ENCODE measurements at places on chromosomes 6 and 20.

DNA sequence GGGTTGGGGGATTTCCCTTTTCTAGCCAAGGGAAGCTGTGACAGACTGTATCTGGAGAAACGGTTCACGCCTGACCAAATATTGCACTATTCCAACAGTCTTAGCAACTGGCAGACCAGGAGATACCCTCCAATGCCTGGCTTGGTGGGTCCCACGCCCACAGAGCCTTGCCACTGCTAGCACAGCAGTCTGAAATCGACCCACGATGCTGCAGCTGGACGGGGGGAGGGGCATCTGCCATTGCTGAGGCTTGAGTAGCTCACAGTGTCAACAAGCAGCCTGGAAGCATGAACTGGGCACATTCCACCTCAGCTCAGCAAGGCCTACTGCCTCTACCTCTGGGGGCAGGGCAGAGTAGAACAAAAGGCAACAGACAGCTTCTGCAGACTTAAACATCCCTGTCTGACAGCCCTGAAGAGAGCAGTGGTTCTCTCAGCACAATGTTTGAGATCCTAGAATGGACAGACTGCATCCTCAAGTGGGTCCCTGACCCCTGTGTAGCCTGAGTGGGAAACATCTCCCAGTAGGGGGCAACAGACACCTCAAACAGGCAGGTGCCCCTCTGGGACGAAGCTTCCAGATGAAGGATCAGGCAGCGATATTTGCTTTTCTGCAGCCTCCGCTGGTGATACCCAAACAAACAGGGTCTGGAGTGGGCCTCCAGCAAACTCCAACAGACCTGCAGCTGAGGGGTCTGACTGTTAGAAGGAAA is 89.9 kb upstream of the ECI2 start:
- no peak for DNase-seq

- DNase-seq = no peak
Observed at GRCh38 chr20:51335329-51335841, 207.1 kb downstream of the NFATC2 start.

DNA sequence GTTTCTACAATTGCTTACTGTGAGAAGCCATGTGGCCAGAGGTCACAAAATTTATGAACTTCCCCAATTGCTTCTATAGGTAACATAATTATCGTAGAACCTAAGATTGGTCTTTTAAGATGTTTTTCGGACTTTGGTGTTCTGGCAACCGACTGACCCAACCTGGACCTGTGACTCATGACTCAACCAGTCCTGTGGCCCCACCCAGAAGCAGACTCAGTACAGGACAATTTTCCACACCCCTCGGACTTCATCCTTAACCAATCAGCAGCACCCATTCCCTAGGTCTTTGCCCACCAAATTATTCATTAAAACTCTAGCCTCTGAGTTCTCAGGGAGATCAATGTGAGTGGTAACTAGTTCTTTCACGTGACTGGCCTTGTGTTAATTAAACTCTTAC is 26.4 kb upstream of the AKAP12 start:
- no peak for DNase-seq

DNA sequence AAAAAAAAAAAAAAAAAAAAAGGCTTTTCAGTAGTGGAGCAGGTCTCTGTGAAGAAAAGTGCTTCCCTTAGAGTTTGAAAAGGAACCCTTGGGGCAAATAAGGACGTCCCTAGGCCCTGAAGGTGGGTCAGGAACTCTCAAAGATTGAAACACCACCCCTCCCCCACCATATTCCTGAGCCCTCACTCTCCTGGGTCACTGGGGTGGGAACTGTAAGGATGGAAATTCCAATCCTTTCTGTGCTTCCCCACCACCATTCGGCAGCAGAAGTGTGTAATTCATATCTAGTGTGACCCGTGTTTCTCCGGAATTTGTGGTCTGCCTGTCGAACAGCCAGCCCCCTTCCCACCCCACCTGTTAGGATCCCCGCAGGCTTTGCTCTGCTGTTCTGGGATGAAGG is 12.3 kb downstream of the CDYL start:
- DNase-seq = no peak

- no peak for DNase-seq
Observed at GRCh38 chr20:15895560-15896084, 677.6 kb downstream of the KIF16B start.

- no peak for DNase-seq
Observed at GRCh38 chr6:52545406-52546119, 31.3 kb downstream of the TRAM2 start.

DNA sequence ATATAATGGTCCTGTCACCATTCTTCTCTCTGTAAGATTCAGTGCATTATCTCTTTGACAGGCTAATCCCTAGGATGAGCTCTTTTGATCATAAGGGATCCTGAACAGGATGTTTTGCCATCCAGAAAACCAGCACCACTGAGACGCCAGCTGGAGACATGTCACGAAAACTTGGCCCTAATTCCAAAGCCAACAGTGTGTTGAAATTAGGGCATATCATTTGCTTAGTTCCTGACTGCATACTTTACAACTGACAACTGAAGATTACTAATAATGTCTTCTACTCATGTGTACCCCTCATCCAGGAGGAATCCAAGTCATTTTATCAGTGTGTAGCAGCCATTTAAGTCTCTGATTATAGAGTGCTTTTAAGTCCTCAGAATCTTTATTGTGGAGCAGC is 243.6 kb downstream of the KCNQ5 start:
- no peak for DNase-seq

- DNase-seq = no peak
Observed at GRCh38 chr6:155215906-155216305, 47.9 kb upstream of the CLDN20 start.

DNA sequence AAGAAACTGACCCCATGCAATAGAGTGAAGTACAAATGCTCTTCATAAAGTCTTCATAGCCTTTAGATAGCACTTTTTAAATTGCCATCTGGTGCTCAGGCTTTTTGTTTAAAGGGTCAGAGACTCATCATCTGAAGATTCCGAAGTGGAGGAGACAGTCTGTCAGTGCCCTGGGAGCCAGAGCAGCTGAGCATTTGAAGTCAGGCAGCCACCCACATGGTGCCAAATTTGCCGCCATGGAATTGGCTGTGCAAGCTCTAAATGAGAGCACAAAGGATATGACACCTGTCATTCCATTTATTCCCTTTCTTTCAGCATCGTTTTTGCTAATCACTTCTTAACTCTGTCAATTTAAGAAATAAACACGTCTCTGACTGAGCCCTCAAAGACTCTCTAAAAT is 32.8 kb upstream of the CEP162 start:
- DNase-seq = no peak

GRCh38 chr6:17494177-17494576 is 100.8 kb downstream of the CAP2 start:
- DNase-seq = no peak

GRCh38 chr6:79574630-79575225 is 37.5 kb upstream of the LCA5 start:
- no peak for DNase-seq

DNA sequence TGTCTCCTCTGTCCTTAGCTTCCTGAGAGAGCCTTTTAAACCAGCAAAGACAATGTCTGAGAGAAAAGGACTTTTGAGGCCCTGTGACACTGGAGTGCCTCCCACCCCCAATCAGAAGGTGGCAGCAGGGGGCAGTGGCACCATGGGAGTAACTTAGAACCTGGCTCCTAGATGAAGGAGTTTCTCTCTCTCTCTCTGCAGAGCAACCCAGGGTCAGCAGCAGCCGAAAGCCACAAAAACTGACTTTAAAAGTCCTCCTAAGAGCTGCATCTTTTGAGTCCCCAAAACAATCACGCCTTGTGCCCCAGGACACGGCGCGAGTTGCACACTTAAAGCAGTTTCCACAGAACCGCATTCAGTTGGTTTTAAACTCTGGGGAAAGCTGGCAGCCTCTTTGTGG is 5.3 kb upstream of the TCP11 start:
- DNase-seq = no peak

- peak; percentile 20 for DNase-seq
Observed at GRCh38 chr6:37433657-37434271, 743 bp downstream of the CMTR1 start.

DNA sequence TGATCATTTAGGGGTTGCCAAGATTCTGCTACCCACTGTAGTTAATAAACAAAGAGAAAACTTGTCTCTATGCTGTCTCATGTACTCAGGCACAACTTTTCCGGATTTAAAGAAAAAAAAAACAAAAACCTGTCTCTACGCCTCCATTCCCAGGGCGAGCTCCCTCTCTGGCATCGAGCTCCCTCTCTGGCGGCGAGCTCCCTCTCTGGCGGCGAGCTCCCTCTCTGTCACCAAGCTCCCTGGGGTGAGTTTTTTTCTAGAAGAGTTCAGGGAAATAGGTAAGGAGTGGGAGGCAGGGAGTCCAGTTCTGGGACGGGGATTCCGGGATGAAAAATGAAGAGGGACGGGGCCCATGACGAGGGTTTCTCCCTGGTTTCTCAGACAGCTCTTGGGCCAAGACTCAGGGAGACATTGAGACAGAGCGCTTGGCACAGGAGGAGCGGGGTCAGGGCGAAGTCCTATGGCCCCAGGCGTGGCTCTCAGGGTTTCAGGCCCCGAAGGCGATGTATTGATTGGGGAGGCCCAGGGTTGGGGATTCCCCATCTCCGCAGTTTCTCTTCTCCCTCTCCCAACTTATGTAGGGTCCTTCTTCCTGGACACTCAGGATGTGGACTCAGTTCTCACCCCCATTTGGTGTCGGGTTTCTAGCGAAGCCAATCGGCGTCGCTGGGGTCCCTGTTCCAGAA is 16.5 kb upstream of the HLA-A start:
- no peak for DNase-seq

DNA sequence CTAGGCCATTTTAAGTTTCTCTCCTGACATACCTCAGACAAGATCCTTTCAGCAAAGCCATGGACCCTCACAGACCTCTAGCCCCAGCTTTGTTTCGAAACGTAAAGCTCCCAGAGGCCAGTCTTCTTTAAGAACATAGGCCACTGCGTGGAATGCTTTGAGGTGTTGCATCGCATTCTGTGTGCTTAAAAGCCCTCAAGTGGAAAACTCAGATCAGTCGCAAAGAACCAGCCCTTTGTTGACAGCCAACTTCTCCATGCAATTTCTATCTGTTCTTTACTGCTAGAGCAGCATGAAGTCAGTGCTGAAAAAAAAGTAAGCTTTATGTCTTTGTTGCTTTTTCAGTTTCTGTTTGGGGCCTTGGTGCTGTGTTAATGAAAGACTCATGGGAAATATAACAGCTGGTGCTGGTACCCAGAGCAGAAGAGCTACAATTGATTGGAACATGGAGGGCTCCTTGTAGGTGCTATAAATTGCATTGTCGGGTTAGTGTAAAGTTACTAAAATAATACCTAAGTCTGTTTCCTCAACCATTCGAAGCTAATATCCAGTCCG is 142.6 kb downstream of the MAP3K7 start:
- no peak for DNase-seq

DNA sequence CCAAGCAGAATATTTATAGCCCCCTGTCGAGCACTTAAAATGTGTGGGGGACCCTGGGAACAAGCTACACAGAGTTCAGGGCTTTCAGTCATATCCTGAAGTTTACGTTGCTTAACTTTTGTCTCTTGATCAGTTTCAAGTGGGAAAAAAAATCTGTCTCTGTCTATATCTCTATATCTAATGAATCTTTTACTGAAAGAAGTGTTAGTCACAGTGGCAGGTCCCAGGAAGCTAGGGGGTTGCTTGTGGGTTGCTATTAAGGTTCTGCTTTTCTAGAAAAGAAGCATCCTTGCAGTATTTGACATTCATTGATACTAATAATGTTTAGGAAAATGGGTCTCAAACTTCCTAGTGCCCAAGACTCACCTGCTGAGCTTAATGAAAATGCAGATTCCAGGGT is 76.7 kb upstream of the CLDN20 start:
- no peak for DNase-seq
